ENCODE measurements at places on chromosomes 6 and 20.
A peak's percentile ranks its signal among the peaks of the same experiment; 100 is the strongest.

DNA sequence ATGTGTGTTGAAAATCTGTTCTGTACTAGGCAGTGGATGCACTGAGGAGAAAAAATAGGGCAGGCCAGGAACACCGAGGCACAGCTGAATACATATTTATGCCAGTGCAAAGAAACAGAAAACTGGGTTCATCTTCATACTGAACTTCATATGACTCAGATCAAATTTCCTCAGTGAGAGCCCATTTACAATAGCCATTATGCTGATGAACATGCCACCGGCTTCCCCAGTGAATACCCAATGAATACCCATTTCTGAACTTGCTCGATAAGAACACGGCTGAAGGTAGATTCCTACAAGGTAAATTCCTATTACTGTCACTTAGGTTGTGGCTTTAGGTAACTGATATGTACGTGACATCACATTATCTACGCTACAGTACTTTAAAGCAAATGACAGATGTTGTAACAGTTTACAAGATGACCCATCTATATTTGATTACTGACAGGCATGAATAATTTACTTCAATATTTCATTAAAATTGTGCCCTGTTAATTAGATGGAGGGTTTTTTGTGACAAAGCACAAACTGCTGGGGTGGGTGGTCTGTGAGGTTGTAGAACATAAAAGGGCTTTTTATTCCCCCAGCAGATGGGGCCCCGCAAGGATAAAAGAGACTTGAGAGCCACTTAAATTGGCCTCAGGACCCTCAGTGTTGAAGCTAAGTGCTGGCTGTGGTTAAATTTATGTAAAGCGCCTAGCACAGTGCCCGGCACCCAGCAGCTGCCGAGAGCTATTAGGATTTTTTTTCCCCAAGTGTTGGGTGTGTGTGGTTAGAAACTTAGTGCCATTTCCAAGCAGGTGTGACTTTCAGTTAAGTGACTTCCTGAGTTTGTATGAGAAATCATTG is 264.5 kb downstream of the CD83 start:
- DNase-seq: no peak

DNA sequence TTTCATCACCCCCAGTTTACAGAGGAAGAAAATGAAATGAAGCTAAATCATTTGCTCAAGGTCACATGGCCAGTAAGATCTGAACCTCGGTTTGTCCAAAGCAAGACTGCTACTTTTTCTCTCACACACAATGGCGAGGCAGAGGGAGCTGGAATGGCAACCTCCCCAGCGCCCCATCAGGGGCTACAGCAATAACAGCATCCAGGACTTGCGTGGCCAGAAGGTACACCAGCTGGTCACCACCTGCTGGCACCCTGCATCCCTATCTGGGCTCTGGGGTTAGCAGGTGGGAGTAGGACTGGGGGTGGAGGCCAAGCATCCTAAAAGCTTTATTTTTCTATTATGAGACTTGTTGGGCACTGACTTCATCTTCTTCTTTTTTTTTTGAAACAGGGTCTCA is 41.3 kb downstream of the TTI1 start:
- no peak for DNase-seq

DNA sequence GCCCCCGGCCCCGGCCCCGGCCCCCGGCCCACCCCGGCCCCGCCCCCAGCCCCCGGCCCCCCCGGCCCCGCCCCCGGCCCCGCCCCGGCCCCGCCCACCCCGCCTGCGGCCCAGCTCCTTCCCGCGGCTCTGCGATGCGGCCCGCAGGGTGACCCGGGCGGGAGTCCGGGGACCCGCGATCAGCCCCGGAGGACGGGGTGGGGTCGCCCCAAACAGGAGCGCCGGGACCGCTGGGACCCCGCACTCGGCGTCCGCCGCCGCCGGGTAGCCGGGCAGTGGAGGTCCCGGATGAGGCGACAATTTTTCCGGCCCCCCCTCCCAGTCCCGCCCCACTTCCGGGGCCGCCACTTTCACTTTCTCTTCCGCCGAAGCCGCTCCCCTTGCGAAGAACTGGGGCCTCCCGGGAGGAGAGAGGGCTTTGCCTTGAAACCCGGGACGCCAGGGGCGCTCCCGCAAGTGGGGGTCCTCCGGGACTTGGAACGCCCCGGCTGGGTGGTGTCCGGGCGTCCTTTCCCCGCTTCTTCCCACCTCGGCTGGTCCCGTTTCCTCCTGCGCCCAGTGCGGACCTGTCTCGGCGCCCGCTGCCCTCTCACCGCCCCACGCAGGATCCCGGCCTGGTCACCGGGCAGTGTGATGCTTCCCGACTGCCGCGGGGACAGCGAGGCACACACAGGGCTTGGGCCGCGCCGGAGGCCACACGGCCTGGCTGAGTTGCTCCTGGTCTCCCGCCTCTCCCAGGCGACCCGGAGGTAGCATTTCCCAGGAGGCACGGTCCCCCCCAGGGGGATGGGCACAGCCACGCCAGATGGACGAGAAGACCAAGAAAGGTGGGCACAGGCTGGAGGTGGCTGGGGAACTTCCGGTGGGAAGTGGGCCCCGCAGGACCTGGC is at the start of gene RBCK1:
RBCK1 (plus strand) TSS at position 347 of the 890 bp plus-strand sequence; CDS start at position 806, 459 bp downstream.
- peak; percentile 47 for DNase-seq

GRCh38 chr20:21523895-21524294 is 10.0 kb upstream of the NKX2-2 start:
- DNase-seq: no peak

- no peak for DNase-seq
Observed at GRCh38 chr20:59232618-59233017, 67.8 kb upstream of the EDN3 start.

DNA sequence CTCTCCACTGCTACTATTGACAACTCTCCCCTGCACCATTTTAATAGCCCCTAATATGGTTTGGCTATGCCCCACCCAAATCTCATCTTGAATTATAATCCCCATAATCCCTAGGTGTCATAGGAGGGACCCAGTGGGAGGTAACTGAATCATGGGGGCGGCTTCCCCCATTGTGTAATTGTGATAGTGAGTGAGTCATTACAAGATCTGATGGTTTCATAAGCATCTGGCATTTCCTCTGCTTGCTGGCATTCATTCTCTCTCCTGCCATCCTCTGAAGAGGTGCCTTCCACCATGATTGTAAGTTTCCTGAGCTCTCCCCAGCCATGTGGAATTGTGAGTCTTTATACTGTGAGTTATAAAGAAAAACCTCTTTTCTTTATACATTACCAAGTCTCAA is 74.1 kb upstream of the TCF21 start:
- DNase-seq: peak; percentile 62

DNA sequence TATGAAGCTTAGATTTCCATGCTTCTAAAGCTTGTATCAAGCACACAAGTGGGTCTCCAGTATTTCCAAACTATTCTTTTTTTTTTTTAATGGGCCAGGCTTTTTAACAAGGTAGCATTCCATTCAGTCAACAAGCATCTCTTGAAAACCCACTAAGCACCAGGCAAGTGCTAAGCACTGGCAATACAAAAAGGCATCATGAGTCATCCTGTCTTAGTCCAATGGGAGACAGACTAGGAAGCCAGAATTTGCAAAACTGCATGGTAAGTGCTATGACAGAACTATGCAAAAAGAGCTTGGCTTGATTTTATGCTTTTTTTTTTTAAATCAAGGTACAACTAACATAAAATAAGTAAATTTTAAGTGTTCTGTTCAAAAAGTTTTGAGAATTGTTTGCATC is 109.3 kb upstream of the DST start:
- peak; percentile 30 for DNase-seq

- no peak for DNase-seq
Observed at GRCh38 chr20:9817654-9818053, 21.2 kb downstream of the PAK5 start.

GRCh38 chr6:5765141-5765760 is 241.5 kb downstream of the NRN1 start:
- no peak for DNase-seq

- DNase-seq: no peak
Observed at GRCh38 chr20:52760791-52761190, 211.4 kb upstream of the TSHZ2 start.
